ENCODE measurements at places on chromosomes 5 and 9. TPM values are rescaled to one million over a fixed set of nuclear protein-coding genes. Genes with fewer than 3 reads are reported as not detected.
A peak's percentile ranks its signal among the peaks of the same experiment; 100 is the strongest.

DNA sequence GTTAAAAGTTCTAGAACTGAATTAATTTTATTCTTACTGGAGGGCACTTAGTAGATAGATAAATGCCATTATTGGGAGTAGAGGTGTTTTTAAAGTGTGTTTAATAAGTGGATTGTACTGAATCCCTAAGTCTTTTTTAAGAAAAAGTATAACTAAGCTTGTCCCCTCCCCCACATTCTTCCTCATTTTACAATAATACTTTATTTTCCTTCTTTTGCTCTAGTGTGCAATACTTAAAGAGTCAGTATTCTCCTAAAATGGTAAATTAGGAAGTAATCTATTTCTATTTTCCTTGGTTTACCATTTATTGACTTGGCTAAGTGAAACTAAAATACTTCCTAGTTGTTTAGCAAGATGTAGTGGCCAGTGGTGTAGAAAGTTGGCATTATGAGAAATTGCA, 11.6 kb downstream of the UBLCP1 start:
- DNase-seq, result no peak

DNA sequence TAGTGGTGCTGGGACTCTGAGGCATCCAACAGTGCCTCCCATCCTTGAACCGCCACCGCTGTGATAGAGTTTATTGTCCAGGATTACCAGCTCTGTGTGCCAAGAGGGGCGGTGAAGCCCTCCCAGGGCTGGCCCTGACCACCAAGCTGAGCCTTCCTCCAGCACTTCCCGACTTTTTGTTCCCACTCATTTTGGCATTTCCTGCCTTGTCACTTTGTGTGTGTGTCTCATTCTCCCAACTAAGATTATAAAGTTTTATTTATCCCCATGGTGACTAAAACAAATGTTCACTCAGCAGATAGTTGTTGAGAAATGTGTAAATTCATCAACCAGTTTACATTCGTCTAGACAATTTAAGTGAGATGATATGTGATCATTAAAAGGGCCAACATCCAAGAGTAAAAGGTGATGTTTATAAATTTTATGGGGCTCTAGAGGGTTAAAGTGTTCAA, 2.5 kb downstream of the F2R start:
- DNase-seq, result no peak

- DNase-seq, result no peak
These were observed 3.6 kb downstream of the HNRNPAB start for GRCh38 chr5:178207917-178208280.

DNA sequence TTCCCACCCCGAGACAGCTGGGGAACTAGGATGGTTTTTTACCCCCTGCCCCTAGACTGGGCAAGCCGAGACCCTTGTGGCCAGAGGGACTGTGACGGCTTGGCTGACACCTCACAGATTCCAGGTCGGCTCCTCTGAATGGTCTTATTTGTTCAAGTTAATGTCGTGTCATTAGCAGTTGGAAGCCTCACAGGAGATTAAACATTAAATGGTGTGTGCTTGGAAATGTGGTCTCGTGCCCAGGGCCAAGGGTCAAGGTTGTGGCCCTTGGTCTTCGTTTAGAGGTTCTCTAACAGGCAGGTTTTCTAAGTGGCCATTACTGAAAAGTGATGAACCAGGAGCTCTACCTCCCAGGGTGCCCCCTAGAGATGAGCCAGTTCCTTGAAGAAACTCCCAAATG, 61.2 kb upstream of the RXRA start:
- no peak for DNase-seq

DNA sequence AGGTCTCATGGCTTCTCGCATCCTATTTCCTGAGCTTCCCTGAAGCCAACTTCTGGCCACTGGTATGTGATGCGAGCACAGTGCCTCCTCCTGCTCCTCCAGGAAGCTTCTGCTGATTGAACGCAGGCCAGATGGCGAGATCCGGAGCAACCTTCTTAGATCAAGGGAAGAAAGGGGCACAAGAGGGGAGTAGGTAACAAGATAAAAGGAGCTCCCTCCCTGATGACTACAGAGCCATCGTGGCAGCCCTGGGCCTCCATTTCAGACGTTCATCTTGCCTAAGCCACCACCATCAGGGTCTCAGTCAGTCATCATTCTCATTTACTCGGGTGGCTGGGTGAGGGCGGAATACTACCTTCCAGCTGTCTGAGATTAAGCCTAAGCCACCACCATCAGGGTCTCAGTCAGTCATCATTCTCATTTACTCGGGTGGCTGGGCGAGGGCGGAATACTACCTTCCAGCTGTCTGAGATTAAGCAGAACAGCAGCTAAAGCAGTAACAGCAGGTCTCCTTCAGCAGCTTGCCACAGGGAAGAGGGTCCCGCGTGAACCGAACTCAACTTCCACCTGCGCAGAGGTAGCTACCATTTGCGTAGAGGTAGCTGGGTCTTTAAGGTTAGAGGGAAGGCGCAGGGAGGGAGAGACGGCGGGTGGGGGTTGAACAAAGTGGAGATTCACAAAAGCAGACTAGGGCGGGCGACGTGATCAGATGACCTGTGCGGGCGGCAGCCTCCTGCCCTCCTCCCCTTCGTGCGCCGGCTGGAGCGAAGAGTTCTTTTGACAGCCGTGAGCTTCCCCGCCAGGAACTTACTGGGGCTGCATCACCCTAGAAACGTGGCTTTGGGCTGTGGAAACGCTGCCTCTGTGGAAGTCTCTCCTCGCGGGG, 27.9 kb upstream of the MGAT1 start:
- DNase-seq, result peak; percentile 55

GRCh38 chr9:121598965-121599871, 52.2 kb upstream of the DAB2IP start:
- no peak for DNase-seq

DNA sequence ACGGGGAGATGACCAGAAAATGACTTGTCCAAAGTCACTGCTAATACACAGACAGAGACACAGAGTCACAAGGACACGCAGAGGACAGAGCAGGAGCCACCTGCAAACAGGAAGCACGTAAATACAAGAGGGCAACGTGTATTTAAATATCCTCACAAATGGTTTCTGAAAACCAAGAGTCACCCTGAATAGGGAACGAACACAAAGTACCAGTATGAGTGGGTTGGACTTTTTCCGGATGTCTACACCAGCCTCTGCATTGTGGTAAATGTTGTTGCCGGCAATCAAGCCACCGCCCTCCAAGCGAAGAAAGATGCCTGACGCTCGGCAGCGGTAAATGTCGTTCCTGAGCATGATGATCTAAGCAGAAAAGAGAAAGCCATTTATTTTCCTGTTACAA, 44.5 kb downstream of the FBXO10 start:
- DNase-seq, result peak; percentile 24

DNA sequence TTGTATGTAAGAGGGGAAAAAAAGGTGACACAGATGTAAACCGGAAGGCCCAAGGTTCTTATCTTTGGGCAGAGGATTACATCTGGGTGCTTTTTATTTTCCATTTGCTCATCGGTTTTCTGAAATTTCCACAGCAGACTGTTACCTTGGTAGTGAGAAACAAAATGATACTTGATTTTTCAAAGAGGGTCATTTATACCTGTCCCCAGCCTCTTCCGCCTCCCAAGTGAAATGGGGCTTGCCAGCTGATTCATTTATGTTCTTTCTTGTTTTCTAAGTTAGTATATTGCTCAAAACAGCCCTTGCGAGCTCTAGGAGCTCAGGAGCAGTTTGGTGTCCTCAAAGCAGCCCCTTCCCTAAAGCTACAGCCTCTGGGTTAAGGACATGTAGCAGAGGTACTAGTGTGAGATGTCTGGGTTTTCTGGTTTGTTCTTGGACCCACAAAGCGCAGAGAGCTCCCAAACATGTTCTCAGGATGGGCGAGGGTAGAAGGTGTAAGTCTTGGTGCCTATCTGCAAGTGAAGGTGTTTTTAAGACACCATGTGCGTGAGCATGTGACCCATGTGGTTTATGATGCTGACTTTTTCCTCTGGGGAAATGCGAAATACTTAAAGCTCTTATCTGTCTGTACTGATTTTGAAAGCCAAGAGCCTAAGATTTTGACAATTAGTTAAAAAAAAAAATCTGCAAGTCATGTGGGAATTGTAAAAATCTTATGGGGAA, 38.3 kb downstream of the DAPK1 start:
- DNase-seq, result no peak

GRCh38 chr9:8012986-8013385, 213.4 kb upstream of the DMAC1 start:
- no peak for DNase-seq

DNA sequence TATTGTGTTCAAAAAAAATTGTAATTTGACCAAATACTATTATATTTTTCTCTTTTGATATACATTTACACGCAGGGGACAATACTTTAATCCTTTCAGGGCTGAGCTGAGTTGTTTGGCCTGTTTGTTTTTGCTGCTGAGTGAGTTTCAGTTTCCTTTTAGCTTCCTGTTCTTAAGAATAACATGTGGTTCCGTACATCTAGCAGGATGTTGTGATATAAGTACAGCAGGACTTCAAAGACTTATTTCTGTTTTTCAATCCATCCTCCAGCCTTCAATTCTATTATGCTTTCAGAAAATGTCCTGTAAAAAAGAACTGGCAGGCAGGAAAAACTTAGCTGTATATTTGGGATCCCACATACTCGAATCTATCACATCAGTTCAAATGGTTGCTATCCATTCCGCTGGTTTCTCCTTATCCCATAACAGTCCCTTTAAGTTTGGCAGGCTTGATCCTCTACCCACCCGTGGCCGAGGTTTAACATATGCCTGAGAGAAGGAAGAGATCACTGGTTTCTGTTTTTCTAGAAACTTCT, 1037.3 kb upstream of the ACO1 start:
- DNase-seq, result peak; percentile 64

DNA sequence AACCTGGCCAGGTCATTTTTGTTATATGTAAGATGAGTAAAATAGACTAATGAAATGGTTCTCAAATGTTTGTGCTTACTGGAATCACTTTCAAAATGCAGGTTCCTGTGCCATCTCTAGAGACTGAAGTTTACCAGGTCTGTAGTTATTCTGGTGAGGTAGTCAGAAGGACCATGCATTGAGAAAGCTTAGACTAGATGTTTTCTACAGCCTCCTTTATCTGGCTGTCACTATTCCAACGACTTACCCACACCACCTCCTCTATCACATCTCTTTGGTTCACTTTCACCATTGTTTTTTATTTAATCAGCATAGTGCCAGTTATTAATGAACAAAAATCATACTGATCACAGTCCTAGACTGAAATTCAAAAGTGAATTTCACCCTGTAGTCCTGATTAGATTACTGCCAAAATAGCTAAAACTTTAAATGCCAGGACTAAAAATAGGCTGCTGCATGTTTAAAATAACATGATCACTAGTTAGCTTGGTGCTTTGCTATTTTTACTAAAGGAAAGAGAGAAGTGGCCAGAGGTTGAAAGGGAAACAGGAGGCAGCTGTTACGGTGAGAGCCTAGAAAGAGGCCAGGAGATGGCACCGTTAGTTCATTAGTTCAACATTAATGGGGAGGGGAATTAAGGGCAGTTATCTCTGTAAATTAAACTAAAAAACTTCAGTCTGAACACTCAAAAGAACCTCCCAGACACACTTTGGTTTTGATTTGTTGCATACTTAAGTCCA, 13.9 kb upstream of the FNIP1 start:
- DNase-seq, result peak; percentile 76

- peak; percentile 81 for DNase-seq
These were observed 2.6 kb upstream of the BOD1 start for GRCh38 chr5:173618927-173619519.

DNA sequence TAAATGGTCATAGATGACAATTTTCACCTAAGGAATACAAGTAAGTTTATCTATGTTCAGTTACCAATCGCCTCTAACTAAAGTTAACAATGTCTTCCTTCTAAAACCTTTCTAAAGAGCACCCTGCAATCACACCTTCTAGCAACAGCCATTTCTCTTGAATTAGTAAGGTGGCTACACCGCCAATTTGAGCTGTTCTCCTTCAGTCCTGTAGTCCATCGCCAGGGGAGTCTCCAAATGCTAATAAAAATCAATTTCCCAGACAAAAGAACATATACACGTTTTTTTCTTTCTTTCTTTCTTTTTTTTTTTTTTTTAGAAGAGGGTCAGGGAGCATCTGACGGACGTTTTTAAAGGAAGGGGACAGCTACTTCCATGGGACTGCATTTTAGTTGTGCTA, 729 bp upstream of the RORB start:
- no peak for DNase-seq

DNA sequence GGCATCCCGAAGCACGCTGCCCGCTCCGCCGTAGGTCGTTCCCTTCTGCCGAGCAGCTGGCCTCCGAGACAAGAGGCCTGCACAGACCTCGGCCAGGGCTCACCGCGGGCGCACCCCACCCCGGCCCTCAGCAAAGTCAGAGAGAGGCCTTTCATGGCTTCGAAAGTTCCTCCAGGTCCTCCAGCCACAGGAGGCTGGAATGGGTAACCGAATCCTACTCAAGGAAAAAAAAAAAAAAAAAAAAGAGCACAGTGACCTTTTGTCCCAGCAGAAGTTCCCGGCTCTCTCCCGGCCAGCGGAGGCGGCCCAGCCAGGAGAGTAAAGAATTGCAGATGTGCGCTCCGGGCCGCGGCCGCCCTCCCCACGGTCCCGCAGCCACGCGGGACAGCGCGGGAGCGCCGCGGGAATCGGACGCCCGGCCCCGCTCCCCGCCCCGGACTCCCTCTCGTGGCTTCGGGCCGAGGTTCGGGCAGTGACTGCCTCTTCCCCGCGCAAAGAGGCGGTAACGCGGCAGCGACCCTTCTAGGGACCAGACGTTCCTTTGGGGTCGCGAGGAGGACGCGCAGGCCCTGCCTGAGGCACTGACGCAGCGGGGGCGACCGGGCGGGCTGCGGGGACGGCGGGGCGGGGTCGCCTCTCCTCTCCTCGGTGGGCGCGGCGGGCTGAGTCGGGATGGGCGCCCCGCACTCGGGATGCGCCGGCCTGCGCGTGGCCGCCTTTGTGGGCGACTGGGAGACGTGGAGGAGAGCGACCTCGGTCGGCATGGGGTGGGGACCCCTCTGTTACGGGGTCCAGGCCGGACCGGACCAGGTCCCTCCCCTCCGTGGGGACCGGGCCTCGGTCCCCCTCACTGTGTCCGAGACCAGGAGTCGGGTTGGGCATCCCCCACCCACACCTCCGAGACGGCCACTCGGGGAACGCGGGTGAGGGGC, 754 bp downstream of the GFPT2 start:
- DNase-seq, result peak; percentile 11

DNA sequence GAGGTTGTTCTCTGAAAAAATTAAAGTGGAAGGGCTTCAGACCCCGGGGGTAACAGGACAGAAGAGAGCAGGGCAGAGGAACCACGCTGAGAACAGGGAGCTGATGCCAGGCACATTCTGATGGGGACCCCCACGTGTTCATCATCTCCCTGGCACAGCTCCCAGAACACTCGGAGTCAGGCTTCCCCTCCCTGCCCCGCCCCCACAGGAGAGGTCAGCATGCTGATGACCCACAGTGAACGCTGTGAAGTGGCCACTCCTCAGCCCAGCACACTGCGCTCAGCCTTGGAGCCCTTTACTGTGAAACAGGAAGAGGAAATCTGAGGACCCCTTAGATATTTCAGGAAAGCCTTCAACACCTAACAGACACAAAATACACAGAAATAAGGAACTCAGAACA, 16.4 kb downstream of the RETREG1 start:
- no peak for DNase-seq

The NR5A1 gene
- 0.54 TPM for total RNA-seq

The CYLC2 gene
- not detected for total RNA-seq

The TMOD1 gene
- total RNA-seq, result 1.6 TPM

The CERCAM gene
- total RNA-seq, result 29.1 TPM

The SLU7 gene
- total RNA-seq, result 21.5 TPM

The OLFML2A gene
- total RNA-seq, result 1.9 TPM

The TRPM6 gene
- total RNA-seq, result under 0.01 TPM

The SV2C gene
- total RNA-seq, result under 0.01 TPM

The SCGB3A1 gene
- not detected for total RNA-seq

The MLLT3 gene
- 84.6 TPM for total RNA-seq

Data from hematopoietic multipotent progenitor cell (in vitro differentiated cells).